Muscle of back (tissue), 13 donors: ENCODE measurements at places on chromosomes 1 and 21. TPM values are rescaled to one million over a fixed set of nuclear protein-coding genes. Genes with fewer than 3 reads are reported as not detected.

Gene RBM11
- polyA plus RNA-seq, result 0.27 TPM

Gene H6PD
- 29.4 TPM for polyA plus RNA-seq

Gene FCAMR
- polyA plus RNA-seq, result not detected

Gene HSD3B2
- polyA plus RNA-seq, result not detected

Gene RGS8
- polyA plus RNA-seq, result 0.19 TPM

Gene KIF17
- polyA plus RNA-seq, result 3.1 TPM

Gene RORC
- 6.3 TPM for polyA plus RNA-seq

Gene CD52
- 1.1 TPM for polyA plus RNA-seq

Gene LCE2B
- not detected for polyA plus RNA-seq

Gene AGT
- 12.6 TPM for polyA plus RNA-seq

Gene NR1I3
- polyA plus RNA-seq, result 0.75 TPM

Gene CELA3A
- 0.21 TPM for polyA plus RNA-seq

Gene RGS4
- 1.5 TPM for polyA plus RNA-seq

Gene ATP1A4
- 1.8 TPM for polyA plus RNA-seq

Gene OR1C1
- not detected for polyA plus RNA-seq

Gene IGSF5
- 2.9 TPM for polyA plus RNA-seq

Gene ZNF648
- polyA plus RNA-seq, result 0.07 TPM

Gene AIRE
- polyA plus RNA-seq, result 0.05 TPM

Gene F13B
- not detected for polyA plus RNA-seq

Gene PM20D1
- not detected for polyA plus RNA-seq

Gene NEK2
- 7.5 TPM for polyA plus RNA-seq

Gene GFI1
- 0.20 TPM for polyA plus RNA-seq

Gene TMEM125
- not detected for polyA plus RNA-seq

Gene CBR3
- 3.3 TPM for polyA plus RNA-seq

Gene TMEM52
- polyA plus RNA-seq, result 65.2 TPM

Gene NRDC
- 124 TPM for polyA plus RNA-seq

Gene SHE
- polyA plus RNA-seq, result 9.6 TPM

Gene PRAMEF9
- not detected for polyA plus RNA-seq

Gene IGSF9
- polyA plus RNA-seq, result 0.31 TPM

Gene GPR3
- polyA plus RNA-seq, result 0.60 TPM
